Effector CD4-positive, alpha-beta T cell (primary cell): ENCODE measurements at places on chromosomes 1 and 21.

DNA sequence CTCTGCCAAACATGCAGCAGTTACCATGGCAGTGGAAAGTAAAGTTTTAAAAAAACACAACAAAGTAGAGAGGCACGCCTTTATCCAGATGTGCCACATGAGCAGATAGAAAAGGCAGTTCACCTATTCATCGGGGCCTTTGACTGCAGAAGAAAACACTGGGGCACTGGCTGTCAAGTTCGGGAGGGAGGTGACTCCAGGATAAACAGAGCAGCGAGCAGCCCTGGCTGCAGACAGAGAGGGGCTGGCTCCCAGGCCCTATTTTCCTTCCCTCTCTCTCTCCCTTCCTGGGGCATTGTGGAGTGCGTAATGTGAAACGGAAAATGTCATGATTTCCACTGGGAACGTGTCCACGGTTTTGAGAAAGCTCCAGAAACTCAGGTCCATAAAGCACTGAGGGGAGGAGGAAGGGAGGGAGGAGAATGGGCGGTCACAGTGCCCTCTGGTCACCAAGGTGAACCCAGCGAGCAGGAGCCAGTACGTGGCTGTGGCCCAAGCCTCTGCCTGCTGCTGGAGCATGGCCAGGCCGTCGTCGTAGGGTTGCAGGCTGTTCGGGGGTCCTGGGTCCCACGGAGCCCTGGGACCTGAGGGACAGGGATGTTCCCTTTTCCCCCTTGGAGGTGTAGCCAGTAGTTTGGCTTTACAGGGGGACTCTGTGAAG, 114.7 kb upstream of the IRF2BP2 start:
- peak; percentile 17 for DNase-seq

GRCh38 chr1:11855430-11855829, 3.3 kb downstream of the NPPB start:
- DNase-seq, result no peak

DNA sequence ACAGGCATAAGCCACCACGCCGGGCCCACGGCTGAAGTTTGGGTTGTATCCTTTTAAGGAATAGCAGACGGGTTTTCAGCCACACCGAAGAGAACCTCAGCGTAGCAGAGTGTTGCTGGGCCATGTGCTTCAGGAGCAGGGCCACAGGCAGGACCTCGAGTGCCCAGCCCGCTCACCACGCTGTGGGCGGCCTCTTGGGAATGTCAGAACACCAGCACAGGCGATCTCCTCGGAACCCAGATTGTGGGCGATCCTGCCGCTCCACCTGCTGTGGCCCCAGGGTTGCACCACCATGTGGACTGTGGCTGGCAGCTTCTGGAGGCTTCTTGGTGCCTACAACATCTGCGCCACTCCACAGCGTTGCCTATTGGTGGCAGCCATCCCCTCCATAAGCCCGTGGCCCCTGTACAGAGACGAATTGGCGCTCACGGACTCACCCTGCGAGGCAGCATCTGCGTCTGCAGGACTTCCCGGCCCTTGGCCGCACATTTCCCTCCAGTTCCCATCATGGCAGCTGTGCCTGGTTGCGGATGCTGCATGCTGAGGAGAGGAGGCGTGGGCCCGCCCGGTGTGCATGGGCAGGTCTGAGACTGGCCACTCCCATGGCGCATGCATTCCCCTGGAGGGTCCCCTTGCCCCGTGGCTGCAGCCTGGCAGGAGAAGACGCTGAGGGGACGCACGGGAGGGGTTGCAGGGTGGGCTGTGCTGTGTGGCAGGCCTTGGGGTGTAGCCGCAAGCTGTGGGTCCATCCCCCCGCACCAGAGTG, 69.3 kb downstream of the SKI start:
- no peak for DNase-seq

DNA sequence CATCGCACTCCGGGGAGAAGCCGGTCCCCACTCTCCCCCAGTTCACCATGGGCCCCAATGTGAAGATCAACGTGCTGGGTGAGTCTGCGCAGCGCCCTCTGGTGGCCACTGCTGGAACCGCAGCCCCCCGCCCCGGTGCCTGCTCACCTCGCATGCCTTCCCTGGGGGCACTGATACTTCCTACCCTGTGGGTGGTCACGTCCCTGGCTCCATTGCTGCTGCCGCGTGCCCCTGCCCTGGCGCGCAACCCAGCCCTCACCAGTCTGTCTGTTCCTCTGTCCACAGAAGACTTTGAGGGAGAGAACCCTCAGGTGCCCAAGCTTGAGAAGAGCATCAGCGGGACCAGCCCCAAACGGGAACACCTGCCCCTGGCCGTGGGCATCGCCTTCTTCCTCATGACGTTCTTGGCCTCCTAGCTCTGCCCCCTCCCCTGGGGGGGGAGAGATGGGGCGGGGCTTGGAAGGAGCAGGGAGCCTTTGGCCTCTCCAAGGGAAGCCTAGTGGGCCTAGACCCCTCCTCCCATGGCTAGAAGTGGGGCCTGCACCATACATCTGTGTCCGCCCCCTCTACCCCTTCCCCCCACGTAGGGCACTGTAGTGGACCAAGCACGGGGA, 7.6 kb downstream of the EFNA3 start:
- DNase-seq, result peak; percentile 76

GRCh38 chr1:62090016-62090415, 104.6 kb upstream of the L1TD1 start:
- no peak for DNase-seq

DNA sequence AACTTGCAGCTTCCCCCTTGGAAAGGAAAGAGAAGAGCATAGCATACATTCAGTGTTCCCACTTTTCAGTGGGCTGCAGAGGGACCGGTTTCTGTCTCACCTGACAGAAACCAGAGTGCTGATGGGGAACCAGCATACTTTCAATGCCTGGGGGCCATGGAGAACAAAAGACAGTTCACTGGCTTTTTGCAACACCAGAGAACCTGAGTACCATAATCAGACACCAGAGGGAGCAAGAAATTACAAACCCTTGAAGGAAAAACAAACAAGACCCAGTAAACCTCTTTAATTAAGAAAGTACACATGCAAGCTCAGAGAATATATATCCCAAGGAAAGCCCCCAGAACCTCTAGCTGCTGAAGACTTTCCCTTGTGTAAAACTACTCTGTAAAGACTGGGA, 51.1 kb downstream of the CSMD2 start:
- DNase-seq, result no peak

DNA sequence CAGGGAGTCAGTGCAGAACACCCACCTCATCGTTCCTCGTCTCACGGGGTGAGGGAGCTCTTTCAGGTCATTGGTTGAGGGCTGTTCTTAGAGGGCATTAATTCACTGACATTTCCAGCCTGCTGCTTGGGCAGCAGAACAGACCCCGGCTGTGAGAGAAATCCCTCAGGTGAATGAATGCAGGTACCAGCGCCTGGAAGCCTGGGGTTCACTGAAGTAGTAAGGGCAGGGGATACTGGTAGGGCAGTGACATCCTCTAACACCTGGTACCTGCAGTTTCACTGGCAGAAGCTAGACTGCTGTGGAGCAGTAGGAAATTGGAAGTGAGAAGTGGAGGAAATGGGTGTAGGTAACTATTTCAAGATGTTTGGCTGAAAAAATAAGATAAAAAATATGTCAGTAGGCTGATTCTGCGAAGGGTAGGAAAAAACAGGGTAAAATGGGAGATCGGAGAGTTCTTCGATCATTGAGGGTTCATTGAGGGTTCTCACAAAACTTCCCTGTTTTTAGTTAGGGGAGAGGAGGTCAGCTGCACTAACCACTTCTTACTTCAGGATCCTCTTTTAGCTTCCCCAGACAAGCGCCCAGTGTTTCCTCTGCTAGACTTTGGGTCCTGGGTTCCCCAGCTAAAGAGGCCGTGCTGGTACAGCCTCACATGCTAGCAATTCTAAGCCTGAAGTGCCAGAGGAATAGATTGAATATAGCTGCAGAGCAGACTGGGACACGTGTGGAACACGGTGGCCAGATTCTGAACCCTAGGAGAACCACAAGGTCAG, 55.2 kb downstream of the RNF220 start:
- DNase-seq, result no peak

- no peak for DNase-seq
Measured at GRCh38 chr1:175494011-175494554, 249.3 kb downstream of the TNR start.

DNA sequence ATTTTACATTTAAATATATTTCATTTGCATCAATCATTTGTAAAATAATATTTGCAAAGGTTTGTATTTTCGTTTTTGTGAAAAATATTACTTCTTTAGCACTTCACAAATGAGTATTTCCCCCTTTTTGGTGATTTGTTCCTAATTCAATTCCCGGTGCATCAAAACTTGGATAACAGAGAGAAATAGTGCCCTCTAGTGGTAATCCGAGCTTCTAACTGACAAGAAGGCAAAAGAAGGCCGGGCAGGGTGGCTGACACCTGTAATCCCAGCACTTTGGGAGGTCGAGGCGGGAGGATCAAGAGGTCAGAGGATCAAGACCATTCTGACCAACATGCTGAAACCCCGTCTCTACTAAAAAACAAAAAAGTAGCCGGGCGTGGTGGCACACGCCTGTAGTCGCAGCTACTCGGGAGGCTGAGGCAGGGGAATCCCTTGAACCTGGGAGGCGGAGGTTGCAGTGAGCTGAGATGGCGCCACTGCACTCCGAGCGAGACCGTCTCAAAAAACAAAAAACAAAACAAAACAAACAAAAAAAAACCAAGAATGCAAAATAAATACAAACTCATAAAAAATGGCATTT, 137.7 kb downstream of the COL11A1 start:
- DNase-seq, result no peak

- peak; percentile 19 for DNase-seq
Measured at GRCh38 chr1:110155878-110156522, 5.7 kb downstream of the SLC6A17 start.

DNA sequence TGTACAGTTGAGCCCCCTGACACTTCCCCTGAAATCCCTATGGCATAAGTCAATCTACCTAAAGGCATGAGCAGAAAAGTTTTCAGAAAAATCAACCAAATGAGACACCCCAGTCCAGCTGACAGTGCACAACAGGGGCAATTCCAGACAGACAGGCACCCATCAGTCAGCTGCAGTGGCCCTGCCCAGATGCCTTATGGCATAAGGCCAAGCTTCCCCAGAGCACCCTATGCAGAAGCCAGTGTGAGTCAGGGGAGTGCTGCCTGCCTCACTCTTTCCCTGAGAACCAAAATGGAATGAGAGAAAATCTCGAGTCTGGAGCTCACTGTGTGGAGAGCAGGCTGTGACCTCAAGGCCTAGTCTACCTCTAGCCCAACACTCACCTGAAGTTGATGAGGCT, 38.1 kb downstream of the MRAP start:
- DNase-seq, result no peak

GRCh38 chr1:212030936-212031528, 4.3 kb downstream of the INTS7 start:
- no peak for DNase-seq

DNA sequence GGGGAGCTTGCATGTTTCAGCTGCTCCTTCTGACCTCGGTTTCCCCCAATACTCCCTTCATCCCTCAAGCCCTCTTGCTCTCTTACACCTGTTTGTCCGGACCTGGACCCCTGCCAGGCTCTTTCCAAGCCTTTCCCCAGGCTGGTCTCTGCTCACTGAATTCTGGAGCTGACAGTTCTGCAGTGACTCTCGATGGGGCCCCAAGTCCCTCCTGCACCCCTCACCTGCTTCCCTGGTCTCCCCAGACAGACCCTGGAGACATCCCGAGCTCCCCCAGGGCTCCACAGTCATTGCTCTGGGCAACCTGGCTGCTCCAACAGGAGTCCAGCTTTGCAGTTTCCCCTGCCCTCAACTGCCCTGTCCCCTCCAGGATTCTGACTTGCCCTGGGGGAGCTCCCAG, 198.6 kb downstream of the GRIK3 start:
- DNase-seq, result no peak

DNA sequence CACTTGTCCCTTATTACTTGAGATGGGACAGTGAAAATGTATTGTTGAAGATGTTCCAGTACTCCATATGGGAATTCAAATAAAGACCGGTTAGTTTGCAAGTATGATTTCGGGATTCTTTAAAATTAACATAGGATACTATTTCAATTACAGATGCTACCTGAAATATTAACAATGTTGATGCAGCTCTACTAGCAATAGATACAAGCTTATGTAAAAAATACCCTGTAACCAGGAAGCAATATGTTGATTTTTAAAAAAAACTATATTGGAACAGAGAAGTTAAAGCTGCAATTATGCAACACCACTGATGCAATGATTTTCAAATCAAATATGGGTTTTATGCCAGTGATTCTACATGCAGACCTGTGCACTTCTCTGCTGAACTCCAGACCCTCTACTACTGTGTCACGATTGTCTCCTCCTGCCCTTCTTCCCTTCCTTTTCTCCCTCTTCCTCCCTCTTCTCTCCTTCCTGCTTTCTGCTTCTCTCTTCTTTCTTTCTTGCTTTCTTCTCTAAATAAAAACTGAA, 179.2 kb downstream of the ATP6V1G3 start:
- DNase-seq, result no peak

DNA sequence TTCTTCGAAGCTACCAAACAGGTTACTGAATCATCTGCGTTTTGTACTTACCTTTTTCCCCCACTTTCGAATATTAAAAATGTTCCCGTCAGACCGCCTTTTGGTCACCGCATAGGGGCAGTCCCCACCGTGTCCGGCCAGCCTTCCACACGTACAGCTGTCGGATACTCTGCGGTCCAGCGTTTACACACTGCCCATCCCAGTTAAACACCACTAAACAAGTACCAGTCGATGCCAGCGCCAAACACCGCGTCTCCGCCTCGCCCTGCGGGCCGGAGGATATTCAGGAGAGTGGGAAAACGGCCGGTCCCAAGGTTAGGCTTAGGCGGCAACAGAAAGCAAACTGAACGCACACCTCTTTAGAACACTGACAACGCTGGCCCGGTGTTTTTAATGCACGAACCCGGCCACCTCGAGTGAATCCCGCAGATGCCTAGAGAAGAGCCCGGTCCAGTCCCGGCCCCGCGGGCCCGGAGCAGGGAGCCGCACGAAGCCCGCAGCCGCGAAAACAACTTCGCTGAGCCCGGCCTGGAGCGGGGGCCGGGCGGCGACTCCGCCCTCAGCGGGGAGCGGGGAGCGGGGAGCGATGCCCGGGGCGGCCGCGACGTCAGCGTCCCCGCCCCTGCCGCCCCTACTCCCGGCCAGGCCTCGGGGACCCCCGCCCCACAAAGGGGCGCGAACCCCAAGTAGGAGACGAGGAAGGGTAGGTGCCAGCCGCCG, 730 bp upstream of the PHF13 start:
- DNase-seq, result peak; percentile 12

GRCh38 chr1:41780916-41781315, 137.8 kb downstream of the HIVEP3 start:
- no peak for DNase-seq

DNA sequence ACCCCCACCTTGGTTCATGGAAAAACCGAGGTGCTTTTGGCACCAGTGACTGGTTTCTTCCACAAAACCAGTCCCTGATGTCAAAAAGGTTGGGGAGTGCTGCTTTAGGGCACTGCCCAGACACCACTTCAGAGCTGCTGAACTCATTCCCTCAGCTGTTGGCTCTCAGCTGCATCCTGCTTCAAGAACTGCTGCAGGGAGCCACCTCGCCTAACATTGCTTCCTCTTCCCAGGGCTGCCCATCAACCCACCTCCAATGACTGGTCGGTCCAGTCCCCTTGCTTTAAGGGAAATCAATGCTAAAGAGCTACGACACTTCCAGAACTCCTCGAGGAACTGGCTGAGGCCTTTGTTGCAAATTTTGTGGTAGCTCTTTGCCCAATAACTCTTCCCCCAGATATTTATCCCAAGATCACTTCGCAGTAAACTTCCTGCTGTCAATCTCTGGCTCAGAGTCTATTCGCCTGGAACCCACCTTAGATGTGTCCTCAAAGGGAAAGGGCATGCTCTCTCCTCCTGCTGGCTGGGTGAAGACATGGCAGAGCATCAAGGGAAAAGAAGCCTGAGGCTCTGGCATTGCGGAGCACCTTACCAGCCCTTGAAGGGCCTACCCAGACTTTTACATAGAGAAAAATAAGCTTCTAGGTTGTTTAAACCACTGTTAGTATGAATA, 29.0 kb downstream of the C1orf52 start:
- no peak for DNase-seq

- DNase-seq, result no peak
Measured at GRCh38 chr21:34337741-34338140, 26.1 kb upstream of the KCNE2 start.
